ENCODE measurements at places on chromosomes 3 and 15.

- H3K4me3 ChIP-seq = no peak overlapping the region
- no peak overlapping the region for H3K27ac ChIP-seq
- no peak for DNase-seq
- H3K27me3 ChIP-seq = no peaks in the 10 kb centered on the region
- H3K4me1 ChIP-seq = no peaks in the 10 kb centered on the region
- H3K36me3 ChIP-seq = no peaks in the 10 kb centered on the region
Observed at GRCh38 chr3:7536921-7537320, 676.0 kb downstream of the GRM7 start.

GRCh38 chr3:53729618-53730017 is 116.6 kb downstream of the CHDH start:
- no peaks in the 10 kb centered on the region for H3K27me3 ChIP-seq
- DNase-seq = no peak
- no peak overlapping the region for H3K4me3 ChIP-seq
- no peak overlapping the region for H3K27ac ChIP-seq
- H3K4me1 ChIP-seq = no peaks in the 10 kb centered on the region

DNA sequence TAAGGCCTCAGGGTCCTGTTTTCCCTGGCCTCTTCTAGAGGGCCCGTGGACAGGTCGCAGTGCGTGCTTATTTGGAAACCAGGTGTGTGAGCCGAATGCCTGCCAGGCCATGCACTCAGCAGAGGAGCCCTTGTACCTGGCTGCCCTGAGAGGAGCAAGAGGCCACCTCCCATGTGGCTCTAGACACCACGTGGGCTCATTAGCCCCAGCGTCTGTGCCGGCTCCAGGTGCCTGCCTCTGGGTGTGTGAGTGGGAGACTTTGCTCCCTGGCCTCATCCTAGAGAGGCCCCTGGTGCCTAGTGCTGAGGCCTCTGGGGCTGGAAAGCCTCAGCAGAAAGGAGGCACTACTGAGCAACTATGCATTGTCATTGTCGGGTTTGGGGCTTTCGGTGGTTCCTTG is 50.4 kb downstream of the KLF13 start:
- no peak for DNase-seq
- no peaks in the 10 kb centered on the region for H3K27me3 ChIP-seq
- H3K27ac ChIP-seq = no peak overlapping the region
- no peak overlapping the region for H3K4me3 ChIP-seq
- H3K36me3 ChIP-seq = peaks cover 10% of the 10 kb centered on the region
- H3K4me1 ChIP-seq = peaks cover 15% of the 10 kb centered on the region

DNA sequence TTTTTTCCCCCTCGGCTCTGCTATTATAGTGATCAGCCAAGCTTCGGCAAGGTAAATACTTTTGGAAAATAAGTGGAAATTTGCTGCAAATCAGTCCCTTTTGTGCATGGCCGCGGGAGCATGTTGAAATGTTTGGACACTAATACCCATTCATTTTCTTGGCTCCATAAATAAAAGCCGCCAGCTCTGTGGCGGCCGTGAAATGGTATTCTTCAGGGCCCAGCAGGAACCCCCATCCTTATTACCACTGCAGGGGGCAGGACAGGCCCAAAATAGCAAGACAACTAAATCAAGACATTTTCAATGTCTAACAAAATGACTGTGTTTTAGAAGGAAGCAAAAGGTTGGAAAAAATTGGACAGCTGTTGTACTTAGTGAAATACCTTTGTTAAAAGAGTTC is 362.3 kb downstream of the NR2F2 start:
- H3K4me1 ChIP-seq = no peaks in the 10 kb centered on the region
- no peaks in the 10 kb centered on the region for H3K27me3 ChIP-seq
- H3K36me3 ChIP-seq = no peaks in the 10 kb centered on the region
- no peak overlapping the region for H3K27ac ChIP-seq

DNA sequence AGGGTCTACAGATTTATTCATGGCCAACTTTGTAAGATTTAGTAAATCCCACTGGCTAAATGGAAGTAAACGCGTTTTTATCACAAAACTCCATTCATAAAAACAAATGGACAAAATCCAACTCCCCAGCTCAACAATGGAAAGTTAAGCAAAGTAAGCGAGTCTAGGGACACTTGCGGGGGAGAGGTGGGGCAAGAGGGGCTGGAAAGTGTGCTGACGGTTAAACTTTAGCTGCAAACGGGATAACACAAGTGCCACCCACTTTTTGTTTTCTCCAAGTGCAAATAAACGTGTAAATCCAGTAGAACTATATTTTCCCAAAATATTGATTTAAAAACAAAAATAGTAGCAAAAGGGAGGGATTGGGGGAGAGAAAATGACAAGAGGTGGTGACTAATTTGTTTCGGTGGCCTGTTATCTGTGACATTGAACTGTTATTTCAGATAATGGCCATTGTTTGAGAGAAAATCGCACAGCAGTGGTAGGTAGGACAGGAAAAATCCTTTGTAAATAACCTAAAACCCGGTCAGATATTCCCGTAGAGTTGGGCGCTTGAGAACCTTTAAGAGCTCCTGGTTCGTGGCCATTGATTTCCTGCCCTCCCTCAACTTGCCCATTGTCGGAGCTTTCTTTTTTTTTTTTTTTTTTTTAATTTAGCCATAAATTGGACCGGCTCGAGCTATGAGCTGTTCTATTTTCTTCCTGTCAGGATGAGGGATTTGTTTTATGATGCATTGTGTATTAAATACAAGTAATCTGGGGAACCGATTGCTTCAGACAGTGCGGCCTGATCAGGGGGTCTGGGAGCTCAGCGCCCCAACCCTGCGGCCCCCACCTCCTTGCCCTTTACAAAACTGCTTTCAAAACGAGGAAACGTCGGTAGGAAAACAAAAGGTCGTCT is 514.8 kb downstream of the MECOM start:
- no peaks in the 10 kb centered on the region for H3K27me3 ChIP-seq
- H3K4me3 ChIP-seq = no peak overlapping the region
- H3K27ac ChIP-seq = peak overlapping the region; percentile 80
- no peaks in the 10 kb centered on the region for H3K36me3 ChIP-seq
